ENCODE measurements at places on chromosomes 4 and X.

DNA sequence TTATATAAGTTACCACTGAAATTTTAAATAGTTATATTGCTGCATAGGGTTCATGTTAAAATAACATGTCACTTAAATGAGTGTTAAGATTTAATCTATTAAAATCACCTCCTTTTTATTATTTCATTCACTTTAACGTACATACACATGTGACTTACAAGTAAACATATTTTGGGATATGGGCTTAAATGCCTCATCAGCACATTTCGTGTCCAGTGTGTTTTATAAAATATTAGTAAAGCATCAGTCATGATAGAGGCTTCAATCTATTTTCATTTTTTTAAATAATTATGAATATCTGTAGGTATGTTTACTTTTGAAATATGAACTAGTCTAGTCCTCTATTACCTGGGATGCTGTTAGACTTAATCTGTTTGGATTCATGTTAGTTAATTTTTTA, 143.6 kb downstream of the NPNT start:
- peaks cover 14% of the 10 kb centered on the region for H3K27me3 ChIP-seq
- no peak overlapping the region for H3K27ac ChIP-seq
- no peaks in the 10 kb centered on the region for H3K4me1 ChIP-seq
- no peaks in the 10 kb centered on the region for H3K36me3 ChIP-seq
- H3K4me3 ChIP-seq: no peak overlapping the region

- DNase-seq: no peak
- no peak overlapping the region for H3K4me3 ChIP-seq
- no peak overlapping the region for H3K27ac ChIP-seq
- peaks cover 20% of the 10 kb centered on the region for H3K4me1 ChIP-seq
- H3K27me3 ChIP-seq: peaks cover 16% of the 10 kb centered on the region
These were observed 27.3 kb downstream of the BBS12 start for GRCh38 chr4:122759639-122760310.

DNA sequence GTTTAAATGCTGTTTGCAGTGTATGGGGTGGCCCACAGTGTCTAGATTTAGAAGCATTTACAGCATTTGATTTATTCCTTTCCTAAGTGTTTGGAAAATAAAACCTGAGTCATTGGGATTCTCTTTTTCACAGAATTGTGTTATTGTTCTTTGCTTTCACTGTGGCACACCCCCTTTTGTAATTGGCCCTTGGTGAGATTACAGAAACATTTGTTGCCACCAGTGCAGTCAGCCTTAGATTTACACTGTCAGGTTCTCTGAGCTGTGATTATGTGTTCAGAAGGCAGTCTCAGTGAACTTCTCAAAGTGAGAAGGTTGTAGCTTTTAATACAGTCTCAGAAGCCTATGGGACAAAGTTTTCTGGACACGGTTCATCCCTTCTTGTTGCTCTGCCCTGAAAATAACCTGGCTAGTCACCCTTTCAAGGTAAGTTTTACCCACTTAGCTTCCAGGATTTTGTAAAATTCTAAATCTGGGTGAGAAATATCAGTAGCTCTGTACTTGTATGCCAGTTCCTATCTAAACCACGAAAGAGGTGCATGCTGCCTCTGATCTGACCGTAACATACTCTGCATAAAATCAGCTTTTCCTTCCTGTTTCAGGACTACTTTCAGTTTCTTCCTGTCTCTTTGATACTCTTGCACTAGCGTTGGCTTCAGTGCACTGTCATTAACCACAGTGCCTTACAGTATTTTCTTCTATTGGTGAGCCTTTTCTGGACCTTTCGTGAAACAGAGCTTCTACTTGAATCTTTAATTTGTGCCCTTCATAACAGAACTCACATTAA, 12.6 kb downstream of the RUFY3 start:
- peaks cover 41% of the 10 kb centered on the region for H3K4me1 ChIP-seq
- no peak for DNase-seq
- no peaks in the 10 kb centered on the region for H3K27me3 ChIP-seq
- peak overlapping the region; percentile 70 for H3K4me3 ChIP-seq

- H3K27me3 ChIP-seq: no peaks in the 10 kb centered on the region
- H3K4me3 ChIP-seq: no peak overlapping the region
- H3K4me1 ChIP-seq: no peaks in the 10 kb centered on the region
- H3K36me3 ChIP-seq: no peaks in the 10 kb centered on the region
- DNase-seq: no peak
These were observed 1148.8 kb upstream of the PCDH7 start for GRCh38 chr4:29571322-29571721.

GRCh38 chr4:94414907-94415306, 36.8 kb upstream of the PDLIM5 start:
- peaks cover 3% of the 10 kb centered on the region for H3K36me3 ChIP-seq
- H3K4me1 ChIP-seq: no peaks in the 10 kb centered on the region
- H3K4me3 ChIP-seq: no peak overlapping the region
- DNase-seq: no peak
- H3K27ac ChIP-seq: no peak overlapping the region

DNA sequence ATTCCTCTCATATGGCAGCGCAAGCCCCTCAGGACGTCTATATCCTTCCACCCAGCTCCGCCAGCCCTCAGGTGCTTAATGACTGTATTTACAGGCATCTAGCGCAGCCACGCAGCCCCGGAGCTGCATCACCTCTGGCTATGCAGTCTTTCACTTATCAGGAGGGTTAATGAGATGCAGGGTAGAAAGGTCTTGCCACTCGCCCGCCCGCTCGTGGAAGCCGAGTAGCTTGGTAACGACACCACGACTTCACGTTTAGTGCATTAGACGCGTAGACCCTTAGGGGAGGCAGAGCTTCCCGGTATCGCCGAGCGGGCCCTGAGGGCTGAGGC, 1.5 kb upstream of the SLC16A2 start:
- no peak for DNase-seq
- peaks cover 5% of the 10 kb centered on the region for H3K36me3 ChIP-seq
- no peak overlapping the region for H3K27ac ChIP-seq
- H3K4me3 ChIP-seq: peak overlapping the region; percentile 80

GRCh38 chr4:156420623-156421022, 467.0 kb upstream of the CTSO start:
- H3K4me1 ChIP-seq: no peaks in the 10 kb centered on the region
- H3K27ac ChIP-seq: no peak overlapping the region
- DNase-seq: no peak

DNA sequence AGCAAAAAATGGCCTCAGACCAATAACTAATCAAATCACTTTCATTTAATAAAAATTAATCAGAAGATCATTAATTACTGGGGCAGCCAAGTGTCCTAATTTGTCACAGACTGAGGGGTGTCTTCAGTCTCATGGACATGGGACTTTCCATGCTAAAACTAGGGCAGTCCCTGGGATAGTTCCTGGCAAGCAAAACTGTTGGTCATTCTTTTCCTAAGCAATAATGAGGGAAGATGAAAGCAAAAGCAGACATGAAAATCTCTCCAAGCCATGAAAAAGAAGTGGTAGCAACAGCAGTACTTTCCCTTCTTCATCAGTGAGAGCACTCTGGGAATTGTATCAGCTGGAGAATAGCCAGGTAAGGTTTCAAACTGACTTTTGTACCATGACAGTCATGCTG, 3.7 kb upstream of the ANTXR2 start:
- no peaks in the 10 kb centered on the region for H3K27me3 ChIP-seq
- peaks cover 48% of the 10 kb centered on the region for H3K4me1 ChIP-seq
- no peak for DNase-seq
- no peak overlapping the region for H3K27ac ChIP-seq

GRCh38 chrX:108537005-108537404, 97.4 kb downstream of the COL4A5 start:
- no peaks in the 10 kb centered on the region for H3K4me1 ChIP-seq
- DNase-seq: no peak
- no peaks in the 10 kb centered on the region for H3K36me3 ChIP-seq
- no peaks in the 10 kb centered on the region for H3K27me3 ChIP-seq

DNA sequence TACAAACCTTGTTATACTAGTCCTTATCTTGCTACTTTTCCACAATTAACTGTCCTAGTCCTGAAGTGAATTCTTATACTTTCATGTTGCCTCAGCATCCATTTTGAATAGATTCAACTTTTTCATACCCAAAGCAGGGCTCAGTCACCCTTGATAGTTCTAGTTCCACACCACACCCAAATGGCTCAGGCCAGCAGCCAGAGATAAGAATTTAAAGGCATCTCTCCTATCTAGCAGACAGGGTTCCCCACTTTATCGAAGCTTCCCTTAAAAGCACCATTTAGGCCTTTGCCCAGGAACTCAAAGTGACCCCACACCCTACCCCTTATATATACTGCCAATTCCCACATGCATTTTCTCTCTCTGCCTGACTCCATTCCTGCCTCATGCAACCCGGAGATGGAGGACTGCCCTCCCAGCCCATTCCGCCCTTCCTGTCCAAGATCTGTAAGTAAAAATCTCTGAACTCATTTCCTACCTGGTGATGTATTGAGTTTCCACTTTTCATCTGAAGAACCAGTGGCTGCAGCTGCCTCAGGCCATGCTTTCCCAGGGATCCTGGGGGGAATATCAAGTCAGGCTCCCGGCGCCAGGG, 63.7 kb upstream of the TXK start:
- H3K27ac ChIP-seq: no peak overlapping the region
- no peak for DNase-seq
- H3K36me3 ChIP-seq: no peaks in the 10 kb centered on the region
- peaks cover 13% of the 10 kb centered on the region for H3K4me1 ChIP-seq
- H3K4me3 ChIP-seq: no peak overlapping the region

DNA sequence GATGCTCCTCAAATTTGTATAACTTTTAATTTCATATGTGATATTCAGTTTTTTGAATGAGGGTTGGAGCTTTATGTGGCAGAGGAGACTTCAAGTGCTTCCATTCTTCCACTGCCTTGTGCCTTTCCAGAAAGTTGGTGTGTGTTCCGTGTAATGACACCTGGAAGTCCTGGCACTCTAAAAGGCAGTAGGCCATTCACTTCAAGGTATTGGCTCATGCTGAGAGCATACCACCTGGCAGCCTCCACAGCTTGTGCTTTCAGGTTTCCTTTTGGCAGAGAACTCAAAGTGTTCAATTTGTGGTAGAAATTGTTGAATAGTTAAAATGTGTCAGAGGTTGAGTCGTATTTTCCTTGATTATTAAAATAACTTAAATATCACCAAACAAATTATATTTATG, 49.6 kb downstream of the GRIA2 start:
- H3K4me1 ChIP-seq: no peaks in the 10 kb centered on the region
- no peaks in the 10 kb centered on the region for H3K27me3 ChIP-seq
- no peak overlapping the region for H3K27ac ChIP-seq
- no peak overlapping the region for H3K4me3 ChIP-seq
- DNase-seq: no peak
- no peaks in the 10 kb centered on the region for H3K36me3 ChIP-seq

- no peak for DNase-seq
- H3K4me3 ChIP-seq: no peak overlapping the region
- H3K36me3 ChIP-seq: no peaks in the 10 kb centered on the region
- no peaks in the 10 kb centered on the region for H3K4me1 ChIP-seq
- H3K27me3 ChIP-seq: no peaks in the 10 kb centered on the region
- no peak overlapping the region for H3K27ac ChIP-seq
These were observed 832.3 kb downstream of the RAB28 start for GRCh38 chr4:12651876-12652275.

DNA sequence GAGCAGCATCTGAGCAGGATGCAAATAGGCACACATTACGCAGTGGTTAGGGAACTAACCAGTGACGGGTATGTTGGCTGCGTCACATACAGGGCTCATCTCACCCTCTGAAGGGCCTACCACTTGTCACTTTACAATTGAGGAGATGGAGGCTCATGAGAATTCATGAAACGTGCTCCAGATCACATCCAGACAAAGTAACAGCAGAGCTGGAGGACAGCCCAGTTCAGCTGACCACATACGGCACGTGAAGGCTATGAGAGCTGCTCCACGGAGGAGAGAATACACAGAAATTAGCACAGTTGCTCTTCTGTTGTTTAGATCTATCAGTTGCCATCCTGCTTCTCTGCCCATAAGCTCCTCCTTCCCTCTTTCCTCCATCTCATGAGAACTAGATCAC, 78.4 kb downstream of the FAM9B start:
- H3K36me3 ChIP-seq: no peaks in the 10 kb centered on the region
- no peaks in the 10 kb centered on the region for H3K4me1 ChIP-seq
- no peak for DNase-seq

DNA sequence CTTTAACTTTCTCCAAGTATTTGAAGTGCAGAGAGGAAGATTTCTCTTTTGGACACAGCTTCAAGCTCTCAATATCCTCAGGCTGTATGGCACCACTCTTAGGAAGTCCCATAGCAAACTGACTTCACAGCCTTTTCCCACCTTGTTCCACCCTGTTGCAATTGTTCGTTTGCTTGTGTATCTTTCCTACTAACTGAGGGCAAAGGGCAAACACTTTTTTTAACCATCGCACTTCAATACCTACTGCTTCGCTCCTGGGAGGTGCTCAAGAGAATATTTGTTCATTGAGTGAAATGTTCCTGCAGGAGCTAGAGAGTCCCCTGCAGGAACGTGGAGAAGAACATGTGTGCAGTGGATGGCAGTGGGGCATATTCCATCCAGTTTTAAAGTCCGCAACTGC, 638.6 kb downstream of the BCOR start:
- H3K27ac ChIP-seq: no peak overlapping the region
- no peaks in the 10 kb centered on the region for H3K4me1 ChIP-seq
- no peak overlapping the region for H3K4me3 ChIP-seq
- no peaks in the 10 kb centered on the region for H3K36me3 ChIP-seq
- no peak for DNase-seq

DNA sequence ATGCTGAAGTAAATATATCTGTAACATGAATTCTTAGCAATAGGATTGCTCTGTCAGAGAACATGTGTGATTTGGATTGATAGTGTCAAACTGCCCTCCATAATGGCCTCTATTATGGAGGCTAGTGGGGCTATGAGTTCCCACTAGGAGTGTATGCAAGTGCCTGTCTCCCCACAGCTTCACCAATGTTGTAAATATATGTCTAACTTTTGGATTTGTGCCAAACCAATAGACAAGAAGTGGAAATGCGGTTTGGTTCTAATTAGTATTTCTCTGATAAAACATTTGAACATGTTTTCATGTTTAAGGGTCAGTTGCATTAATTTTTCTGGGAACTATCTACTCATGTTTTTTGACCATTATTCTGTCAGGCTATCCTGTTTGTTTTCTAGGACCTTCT, 28.1 kb downstream of the GPAT3 start:
- H3K36me3 ChIP-seq: no peaks in the 10 kb centered on the region
- H3K27ac ChIP-seq: no peak overlapping the region
- H3K27me3 ChIP-seq: no peaks in the 10 kb centered on the region
- no peak for DNase-seq

DNA sequence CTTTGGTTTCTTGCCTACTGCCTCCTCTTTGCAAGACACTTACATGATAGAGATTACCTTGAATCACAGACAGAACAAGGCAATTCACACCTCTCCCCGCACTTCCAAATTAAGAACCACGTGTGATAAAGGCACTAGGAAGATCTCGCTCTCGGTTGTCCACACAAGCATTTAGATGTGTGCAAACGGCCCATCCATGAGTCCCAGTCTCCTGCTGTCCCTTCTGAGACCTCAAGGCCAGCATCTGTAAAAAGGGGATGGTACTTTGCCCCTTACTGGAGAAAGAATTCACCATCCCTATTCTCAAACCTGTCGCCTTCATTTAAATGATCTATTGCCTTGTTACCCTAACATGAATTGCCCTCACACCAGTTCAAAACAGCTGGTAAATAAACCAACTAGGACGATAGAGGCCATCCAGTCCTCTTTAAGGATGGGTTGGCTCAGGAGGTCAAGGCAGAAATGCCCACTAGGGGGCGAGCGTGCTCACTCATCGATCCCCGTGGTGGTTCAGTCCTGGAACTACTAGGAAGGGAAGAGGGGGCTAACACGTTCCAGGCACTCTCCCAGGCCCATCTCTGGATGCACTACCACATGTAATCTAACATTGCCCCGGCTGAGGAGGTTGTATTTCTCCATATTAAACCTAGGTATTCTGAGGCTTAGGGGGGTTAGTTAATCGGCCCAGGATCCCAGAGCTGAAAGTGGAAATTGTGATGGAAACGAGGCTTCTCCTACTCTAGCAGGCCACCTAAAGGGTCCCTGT, 95.8 kb downstream of the DHX15 start:
- no peak overlapping the region for H3K4me3 ChIP-seq
- H3K27ac ChIP-seq: no peak overlapping the region
- peaks cover 41% of the 10 kb centered on the region for H3K27me3 ChIP-seq
- no peaks in the 10 kb centered on the region for H3K4me1 ChIP-seq
